Endothelial cell (in vitro differentiated cells): ENCODE measurements at places on chromosomes 3 and 15.

DNA sequence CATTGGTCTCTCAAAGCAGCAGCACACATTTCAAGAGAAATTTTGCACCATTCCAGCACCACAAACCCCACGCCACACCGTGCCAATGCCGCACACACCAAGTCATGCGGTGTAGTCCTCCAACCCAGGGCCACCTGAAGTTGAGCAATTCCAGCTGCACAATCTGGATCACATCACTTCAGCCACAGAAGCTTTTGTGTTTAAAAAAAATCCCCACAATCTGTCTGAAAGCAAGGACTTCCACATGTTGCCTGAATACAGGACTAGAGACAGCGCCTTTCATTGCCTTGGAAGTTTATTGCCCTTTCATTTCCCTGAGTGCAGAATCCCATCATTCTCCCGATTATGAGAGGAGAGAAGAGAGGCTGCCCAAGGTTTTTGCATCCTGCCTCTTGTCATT, 175.6 kb upstream of the BCL6 start:
- no peak for DNase-seq

DNA sequence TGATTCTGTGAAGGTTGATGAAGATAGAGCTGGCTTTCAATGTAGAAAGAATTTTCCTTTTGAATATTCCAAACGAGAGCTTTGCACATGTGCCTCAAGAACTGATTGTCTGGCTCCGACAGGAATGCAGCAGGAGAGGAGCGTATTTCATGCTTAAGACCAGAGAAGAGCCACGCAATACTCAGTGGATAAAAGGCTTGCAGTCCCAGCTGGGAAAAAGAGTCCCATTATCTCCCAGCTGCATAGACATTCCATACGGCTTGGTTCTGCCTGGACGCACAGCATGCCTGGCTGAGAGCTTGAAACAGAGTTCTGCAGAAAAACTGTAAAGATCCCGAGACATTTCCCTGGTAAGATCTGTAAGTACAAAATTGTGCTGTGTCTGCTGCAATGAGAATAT, at the start of gene CNTN6:
TSS of gene CNTN6 (plus strand) at position 254 of the 400 bp plus-strand sequence. CDS start 54,985 bp downstream, outside the sequence.
- DNase-seq = no peak

DNA sequence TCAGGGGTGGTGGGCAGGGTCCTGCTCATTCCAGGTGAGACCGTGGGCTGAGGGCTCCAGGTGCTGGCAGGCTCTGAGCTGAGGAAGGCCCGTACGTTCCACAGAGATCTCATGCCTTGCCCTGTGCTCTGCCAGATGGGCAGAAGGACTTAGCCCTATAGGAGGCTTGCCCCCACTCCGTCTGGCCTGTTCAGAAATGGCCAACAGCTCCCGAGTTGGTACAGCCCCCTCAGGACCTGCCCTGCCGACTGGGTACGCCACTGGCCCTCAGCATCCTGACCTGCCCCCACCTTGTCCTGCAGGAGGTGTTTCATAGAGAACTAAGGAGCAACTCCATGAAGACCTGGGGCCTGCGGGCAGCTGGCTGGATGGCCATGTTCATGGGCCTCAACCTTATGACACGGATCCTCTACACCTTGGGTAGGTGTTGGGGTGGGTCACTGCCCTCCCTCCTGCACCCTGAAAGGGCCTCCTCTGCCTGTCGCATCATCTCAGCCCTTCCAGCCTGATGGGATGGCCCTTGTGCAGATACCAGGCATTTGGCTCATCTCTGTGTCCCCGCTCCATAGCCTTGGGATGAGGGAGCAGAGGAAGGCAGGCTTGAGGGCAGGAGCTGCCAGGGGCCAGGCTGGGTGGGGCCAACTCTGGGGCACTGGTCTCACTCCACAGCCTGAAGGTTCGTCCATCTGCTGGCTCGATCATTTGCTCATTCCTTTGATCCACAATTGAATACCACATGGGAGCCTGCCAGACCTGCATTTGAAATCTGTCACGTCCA, 14.2 kb downstream of the TMEM43 start:
- no peak for DNase-seq

DNA sequence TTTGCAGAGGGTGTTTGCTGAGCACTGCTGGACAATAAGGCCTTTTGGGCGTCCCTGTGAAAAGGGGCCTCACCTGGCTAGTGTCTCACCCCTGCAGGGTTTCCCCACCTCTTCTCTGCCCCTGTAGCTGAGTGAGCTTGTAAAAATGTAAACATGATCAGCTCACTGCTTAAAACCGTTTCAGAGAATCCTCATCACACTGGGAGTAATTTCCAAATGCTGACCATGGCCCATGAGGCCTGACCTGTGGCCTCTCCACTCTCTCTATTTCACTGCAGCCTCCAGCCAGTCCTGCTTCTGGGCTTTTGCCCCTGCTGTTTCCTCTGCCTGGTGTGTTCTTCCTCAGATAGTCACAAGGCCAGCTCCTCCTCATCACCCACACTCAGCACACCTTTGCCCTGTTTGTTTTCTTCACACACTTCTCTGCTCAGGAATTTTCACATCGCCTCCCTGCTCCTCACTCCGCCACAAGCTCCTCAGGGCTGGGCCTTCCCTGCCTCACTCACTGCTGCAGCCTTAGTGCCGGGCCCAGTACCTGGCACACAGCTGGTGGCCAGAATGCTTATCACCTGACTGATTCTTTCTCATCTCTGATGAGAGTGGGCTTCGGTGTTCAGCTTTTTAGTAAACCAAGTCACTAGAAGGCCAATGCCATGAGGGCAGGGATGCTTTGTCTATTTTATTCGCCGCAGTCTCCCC, 79.3 kb upstream of the SEC13 start:
- DNase-seq = no peak

DNA sequence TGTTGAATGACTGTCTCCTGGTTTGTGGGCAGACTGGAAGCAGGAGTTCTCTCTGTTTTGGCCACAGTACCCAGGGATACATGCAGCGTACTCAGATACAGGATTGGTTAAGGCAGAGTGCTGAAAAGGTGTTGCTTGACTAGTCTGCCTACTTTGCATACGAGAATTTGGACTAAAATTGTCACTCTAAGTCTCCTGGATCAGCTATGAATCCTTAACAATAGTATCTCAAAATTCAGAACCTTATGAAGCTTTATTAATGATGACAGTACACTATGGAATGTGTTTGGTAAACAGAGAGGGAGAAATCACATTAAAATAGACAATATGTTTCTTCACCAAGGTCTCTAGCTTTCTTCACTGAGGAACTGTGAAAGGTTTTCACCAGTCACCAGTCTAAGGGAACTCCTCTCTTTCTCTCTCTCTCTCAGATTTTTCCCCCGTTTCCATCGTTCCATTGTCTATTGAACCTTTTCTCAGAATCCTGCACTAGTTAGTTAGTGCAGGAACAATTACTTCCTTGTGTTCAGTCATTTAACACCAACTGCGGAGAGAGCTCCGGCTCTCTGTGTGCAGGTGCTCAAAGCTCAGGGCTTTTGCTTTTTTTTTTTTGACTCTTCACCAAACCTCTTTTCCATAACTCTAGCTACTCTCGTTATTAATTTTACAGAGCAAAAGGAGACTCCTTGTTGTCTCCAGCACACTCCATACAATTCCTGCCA, 85.9 kb upstream of the FNDC3B start:
- DNase-seq = no peak

GRCh38 chr3:172607305-172608121, 84.3 kb upstream of the TNFSF10 start:
- DNase-seq = no peak

DNA sequence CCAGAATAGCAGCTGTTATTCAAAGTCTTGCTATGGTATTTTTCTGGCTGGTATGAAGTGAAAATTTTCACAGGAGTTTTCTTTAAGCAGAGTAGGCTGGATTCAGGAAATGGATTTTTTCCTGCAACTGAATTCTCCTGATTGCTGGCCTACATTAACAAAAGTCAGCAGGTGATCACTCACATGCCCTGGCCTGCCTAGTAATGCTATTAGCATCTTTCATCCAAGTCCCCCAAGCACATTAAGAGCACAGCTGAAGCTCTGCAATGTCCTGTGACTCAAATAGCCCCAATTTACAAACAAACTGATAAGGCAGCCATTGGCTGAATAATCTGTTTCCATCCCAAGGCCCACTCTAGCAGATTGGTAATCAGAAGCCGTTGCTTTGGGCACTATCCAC, 688.3 kb upstream of the LMCD1 start:
- DNase-seq = no peak

DNA sequence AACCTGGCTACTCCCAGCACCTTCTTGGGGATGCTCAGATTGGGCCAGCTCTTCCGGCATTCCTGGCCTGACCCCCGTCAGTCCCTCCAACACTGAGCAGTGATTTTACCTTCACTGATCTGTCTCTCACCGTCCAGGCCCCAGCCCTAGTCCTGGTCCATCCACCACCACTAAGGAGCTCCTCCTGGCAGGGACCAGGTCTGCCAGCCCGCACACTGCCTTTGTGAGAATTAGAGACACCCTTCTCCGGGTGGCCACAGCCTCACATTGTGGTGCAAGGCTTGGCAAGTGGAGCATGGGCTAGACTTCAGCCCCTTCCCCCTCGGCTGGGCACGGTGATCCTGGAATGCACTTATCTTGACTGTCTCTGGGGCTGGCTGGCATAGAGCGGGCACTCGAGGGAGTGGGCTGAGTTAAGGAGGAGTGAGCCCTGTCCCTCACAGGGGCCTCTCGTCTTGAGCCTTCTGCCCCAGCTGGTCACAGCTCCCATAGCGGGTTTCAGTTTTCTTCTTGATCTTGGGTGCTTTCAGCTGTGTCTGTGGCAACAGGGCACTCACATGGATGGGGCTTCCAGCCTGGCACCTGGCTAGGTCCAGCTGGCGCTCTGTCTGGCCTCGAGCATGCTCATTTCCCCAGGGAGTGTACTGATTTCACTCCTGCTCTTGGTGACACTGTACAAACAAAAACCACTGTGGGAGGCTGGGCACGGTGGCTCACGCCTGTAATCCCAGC, 53.9 kb downstream of the LINGO1 start:
- DNase-seq = no peak

DNA sequence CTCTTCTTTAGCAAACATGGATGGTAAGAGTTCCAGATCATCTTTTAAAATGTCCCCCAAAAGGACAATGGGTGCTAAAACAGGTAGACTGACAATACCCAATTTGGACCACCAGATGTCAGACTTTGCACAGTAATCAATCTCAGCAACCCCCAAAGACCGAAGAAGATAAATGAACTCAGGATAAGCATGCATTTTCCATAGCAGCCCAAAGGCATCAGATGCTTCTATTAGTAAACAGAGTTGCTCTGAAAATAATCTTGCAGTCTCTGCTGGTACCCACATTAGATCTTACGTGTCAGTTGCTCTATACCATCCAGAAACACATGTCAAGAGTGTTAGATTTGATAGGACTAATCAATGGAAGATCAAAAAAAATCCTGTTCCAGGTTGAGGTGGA, 20.6 kb downstream of the MYH15 start:
- peak; percentile 40 for DNase-seq
